Fibroblast of the aortic adventitia (primary cell): ENCODE measurements at places on chromosomes 7 and 10. TPM values are rescaled to one million over a fixed set of nuclear protein-coding genes. Genes with fewer than 3 reads are reported as not detected.

The ASB10 gene
- not detected in 2 replicates for total RNA-seq

The NOS3 gene
- 0.36 and 4.6 TPM in 2 replicates for total RNA-seq

The MKI67 gene
- 1.6 and 38.7 TPM in 2 replicates for total RNA-seq

The PDK4 gene
- 0.72 and 4.5 TPM in 2 replicates for total RNA-seq

The NSUN6 gene
- total RNA-seq, result 12.3 and 23.4 TPM in 2 replicates

The PYROXD2 gene
- 6.5 and 10.2 TPM in 2 replicates for total RNA-seq

The ADIRF gene
- 37.8 and 48.4 TPM in 2 replicates for total RNA-seq

The RBP4 gene
- total RNA-seq, result 1.9 and 2.5 TPM in 2 replicates

The TUBB8 gene
- total RNA-seq, result not detected in 2 replicates

The SH2B2 gene
- total RNA-seq, result 2.0 and 4.9 TPM in 2 replicates

The PRDX3 gene
- 67.0 and 189 TPM in 2 replicates for total RNA-seq
